ENCODE measurements at places on chromosomes 1 and 21. TPM values are rescaled to one million over a fixed set of nuclear protein-coding genes. Genes with fewer than 3 reads are reported as not detected.

Gene SPATA46
- not detected for total RNA-seq

Gene AGPAT3
- 69.6 TPM for total RNA-seq

Gene KRTAP21-2
- not detected for total RNA-seq

Gene DHX9
- 193 TPM for total RNA-seq

Gene HAO2
- not detected for total RNA-seq

Measured in T-cell (primary cell).